Glomerular endothelial cell (primary cell): ENCODE measurements at places on chromosomes 2 and 18. TPM values are rescaled to one million over a fixed set of nuclear protein-coding genes. Genes with fewer than 3 reads are reported as not detected.

DNA sequence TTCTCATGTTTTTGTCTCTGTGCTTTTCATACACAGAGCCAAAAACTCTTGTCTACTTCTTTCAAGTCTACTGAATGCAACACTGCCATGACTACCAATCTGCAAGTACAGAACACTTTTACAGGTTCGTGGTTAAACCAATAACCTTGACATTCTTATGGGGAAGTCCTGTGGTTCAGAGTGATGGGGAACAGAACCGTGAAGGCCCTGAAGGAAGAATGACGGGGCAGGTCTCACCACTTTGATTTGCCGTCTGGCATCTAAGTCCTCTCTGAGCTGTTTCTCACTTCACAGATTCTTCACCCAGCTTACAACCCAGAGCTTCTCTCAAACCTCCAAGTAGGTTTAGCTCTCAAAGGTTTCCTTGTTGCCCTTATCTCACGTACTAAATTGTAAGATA is 117.5 kb upstream of the SNTG2 start:
- DNase-seq = no peak

DNA sequence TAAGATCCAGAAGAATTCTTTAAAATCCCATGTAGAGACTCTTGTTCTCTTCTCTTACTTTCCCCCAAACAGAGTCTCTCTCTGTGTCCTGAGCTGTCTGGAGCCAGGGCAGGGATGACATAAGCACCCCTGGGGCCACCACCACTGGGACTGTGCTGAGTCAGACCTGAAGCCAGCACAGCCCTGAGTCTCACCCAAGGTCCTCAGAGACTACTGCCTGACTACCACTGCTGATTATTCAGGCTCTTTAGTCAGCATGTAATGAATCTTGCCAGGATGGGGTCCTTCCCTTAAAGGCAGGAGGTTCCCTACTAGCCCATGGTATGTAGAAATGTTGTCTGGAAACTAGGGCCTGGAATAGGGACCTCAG is 34.9 kb upstream of the DYNC1I2 start:
- DNase-seq = no peak

DNA sequence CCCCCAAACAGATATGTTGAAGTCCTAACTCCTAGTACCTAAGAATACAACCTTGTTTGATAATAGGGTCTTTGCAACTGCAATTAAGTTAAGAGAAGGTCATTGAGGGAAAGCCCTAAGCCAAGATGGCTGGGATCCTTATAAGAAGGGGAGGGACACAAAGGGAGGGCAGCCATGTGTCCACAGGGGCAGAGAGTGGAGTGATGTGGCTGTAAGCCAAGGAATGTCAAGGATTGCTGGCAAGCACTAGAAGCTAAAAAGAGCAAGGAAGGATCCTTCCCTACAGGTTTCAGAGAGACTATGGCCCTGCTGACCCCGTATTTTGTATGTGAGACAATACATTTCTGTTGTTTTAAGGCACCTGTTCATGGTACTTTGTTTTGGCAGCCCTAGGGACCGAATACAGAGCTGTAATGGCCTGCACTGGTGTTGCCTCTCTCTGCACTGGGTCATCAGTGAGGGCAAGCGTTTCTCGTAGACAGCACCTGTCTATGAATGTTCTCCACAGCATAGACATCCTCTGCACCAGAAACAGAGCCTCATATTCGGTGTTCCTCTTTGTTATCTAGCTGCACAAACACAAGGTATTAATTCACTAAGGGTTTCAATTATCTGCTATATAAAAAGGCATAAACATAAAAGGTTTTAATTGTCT is 75.4 kb upstream of the AQP4 start:
- no peak for DNase-seq

DNA sequence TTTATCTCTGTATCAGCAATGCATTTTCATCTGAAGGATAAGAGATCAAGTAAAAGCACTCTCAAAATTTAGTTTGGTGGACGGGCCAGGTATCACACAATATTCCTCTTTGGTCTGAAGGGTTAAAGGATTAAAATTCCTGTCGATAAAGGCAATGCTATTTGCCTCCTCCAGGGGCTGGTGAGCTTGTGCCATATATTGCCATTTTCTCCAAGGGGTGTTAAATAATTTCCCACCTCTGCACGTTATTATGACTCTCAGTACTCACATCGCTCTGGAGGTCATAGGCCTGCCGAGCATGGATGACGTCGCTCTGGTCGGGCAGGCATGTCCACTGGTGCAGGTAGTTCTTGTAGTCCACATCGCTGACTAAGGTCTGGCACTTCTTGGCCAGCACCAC is 94.2 kb downstream of the NEB start:
- no peak for DNase-seq

DNA sequence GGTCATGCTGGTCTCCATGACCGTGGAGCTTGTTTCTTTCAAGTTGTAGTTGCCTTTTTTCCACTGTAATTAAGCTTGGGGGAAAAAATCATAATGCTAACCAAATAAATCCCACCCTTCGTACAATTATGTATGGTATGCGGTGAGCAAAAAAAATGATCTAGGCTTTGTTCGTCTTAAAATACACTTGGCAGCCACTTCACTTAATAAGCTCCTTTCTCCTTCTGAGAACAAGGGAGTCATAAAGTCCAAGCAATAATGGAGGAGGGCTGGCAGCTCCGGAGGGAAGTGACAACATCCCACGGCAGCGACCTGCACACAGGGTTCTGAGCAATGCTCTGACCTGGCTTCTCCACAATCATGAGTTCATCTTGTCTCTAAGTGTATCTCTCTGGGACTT is 91.2 kb upstream of the KLHL29 start:
- DNase-seq = no peak

DNA sequence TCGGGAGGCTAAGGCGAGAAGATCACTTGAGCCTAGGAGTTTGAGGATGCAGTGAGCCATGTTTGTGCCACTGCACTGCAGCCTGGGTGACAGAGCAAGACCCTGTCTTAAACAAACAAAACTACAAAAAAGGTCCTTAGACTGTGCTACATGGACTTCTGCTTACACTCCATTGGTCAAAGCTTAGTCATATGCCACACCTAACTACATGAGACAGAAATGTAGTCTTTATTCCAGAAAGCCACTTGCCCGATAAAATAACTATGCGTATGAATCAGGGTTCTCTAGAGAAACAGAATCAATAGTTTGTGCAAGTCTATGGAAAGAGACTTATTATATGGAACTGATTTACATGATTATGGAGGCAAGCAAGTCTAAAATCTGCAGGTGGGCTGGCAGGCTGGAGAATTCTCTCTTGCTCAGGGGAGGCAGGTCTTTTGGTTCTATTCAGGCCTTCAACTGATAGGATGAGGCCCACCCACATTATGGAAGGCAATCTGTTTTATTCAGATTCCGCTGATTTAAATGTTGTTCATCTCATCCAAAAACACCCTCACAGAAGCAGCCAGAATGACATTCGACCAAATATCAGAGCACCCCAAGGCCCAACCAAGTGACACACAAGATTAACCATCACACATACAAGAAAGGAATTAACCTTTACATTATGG is 114.4 kb upstream of the SIX2 start:
- no peak for DNase-seq

The DPYSL5 gene
- total RNA-seq = not detected in 2 replicates
